T-helper 1 cell (primary cell): ENCODE measurements at places on chromosomes 1 and 21.
A peak's percentile ranks its signal among the peaks of the same experiment; 100 is the strongest.

DNA sequence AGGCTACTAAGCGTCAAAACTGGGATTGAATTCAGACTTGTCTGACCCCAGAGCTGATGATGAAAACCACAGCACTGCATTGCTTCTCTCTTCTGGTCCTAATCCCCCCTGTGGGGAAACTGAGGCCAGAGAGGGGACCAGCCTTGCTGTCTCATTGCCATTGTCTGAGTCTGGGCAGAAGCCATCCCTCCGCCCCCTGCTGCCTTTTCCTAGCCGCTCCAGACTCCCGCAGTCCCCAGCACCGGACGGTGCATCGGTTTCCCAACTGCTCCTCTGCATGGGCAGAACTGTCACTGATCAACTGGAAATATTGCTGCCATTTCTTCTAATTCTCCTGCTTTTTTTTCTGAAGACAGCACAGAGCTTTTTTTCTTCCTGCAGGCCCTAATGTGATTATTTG lies 157.4 kb downstream of the ACTL8 start:
- DNase-seq = no peak

DNA sequence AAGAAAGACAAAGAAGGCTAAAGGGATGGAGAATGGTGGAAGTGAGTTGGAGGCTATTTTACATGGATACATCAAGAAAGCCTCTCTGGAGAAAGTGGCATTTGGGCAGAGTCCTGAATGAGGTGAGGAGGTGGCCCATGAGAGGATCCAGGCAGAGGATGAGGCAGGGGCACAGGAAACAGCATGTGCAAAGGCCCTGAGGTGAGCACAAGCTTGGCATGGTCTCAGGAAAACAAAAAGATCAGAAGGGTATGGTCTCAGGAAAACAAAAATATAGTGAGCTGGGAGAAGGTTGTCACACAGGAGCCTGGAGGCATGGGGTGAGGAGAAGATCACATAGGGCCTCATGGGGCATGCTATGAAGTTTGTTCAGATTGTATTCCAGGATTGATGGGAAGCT lies 62.1 kb upstream of the F3 start:
- no peak for DNase-seq

DNA sequence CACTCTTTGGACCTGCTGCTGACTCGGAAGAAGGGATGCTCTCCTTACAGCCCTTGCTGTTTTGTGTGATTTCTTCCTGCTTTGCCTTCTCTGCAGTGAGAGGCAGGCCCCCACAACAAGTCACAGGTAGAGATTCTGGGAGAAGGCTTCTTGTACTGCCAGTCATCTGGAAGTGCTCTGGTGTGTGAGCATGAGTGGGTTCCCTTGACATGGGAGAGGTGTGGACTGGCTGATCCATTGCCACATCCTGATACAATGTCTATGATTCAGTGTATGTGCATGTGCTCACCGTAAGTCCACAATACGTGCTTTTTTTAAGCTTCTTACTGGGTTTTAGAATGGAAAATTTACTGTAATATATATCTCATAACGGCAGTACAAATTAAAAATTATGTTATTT lies 46.0 kb upstream of the PLA2G4A start:
- no peak for DNase-seq

GRCh38 chr1:56590520-56591011 lies 11.2 kb upstream of the PLPP3 start:
- no peak for DNase-seq

DNA sequence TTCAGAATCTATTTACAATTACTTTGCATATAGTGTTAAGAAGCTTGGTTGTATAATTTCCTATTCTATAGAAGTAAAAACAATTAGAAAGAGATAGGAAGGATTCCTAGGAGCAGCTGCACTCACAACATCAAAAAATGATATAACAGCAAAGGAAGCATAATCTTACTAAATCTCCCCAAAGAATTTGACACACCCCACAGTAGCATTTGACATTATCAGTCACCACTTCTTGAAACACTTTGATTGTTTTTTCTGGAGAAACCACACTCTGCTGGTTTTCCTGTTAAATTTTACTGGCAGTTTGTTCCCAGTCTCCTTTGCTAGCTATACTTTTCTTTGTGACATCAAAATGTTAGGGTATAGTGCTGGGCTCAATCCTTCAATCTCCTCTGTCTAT lies 100.8 kb upstream of the KIAA1614 start:
- no peak for DNase-seq

DNA sequence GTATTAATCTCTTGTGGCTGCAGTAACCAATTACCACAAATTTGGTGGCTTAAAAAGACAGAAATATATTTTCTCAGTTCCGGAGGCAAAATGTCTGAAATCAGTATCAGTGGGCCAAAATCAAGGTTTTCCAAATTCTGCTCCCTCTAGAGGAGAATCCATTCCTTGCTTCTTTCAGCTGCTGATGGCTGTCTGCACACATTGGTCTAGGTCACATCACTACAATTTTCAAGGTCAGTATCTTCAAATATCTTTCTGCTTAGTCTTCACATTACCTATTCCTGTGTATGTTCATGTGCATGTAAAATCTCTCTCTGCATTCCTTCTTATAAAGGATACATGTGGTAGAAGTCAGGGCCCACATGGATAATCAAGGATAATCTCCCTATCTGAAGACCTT lies 999.4 kb downstream of the KCNT2 start:
- DNase-seq = no peak

DNA sequence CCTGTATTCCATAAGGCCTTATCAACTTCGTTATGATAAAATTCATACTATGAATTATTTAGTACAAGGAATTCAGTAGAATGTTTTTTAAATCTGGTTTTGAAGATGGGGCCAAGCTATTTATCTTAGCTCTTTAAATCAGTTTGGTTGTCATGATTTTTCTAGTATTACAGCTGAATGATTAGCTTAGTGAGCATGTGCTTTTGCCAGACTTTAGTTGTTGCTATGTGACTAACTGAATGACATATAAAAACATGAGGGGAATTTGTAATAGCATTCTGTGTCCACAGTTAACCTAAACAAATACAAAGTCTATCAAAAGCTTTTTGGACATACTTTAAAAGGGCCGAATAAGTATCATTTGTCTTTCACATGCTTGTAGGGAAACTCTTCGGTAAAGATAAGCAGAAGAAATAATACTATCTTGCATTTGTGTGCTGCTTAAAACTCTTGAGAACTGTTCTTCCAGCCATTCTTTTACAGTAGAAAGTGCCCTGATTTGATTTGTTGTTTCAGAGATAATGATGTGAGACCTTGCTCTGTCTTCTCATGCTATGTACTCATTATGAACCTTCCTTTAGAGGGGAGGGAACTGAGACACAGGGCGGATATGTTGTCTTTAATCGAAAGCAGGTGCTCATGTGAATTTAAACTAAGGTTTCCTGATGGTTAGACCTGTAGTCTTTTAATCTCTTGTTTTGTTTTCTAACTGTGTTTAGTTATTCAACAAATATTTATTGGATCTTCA lies 18.8 kb downstream of the NEK7 start:
- DNase-seq = no peak

DNA sequence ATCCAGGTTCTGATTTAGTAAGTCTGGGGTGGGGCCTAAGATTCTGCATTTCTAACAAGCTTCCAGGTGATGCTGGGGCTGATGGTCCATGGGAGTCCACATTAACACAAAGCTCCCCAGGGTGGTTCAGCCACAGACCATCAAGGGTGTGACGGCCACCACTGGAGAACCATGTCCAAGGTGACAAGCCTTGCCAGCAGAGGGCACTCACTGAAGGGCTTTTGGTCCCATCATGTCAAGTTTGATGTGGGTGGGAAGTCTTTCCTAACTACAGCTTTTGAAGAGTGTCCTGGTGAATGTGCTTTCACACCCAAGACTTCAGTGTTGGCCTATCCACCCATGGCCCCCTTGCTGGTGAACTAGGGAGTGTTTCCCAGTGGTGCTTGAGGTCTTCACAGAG lies 67.1 kb downstream of the UBE2T start:
- DNase-seq = peak; percentile 23

GRCh38 chr1:155301342-155301841 lies at the start of gene PKLR:
PKLR (minus strand) TSS chr1:155301438; CDS start chr1:155301395, 43 bp downstream.
- DNase-seq = no peak

DNA sequence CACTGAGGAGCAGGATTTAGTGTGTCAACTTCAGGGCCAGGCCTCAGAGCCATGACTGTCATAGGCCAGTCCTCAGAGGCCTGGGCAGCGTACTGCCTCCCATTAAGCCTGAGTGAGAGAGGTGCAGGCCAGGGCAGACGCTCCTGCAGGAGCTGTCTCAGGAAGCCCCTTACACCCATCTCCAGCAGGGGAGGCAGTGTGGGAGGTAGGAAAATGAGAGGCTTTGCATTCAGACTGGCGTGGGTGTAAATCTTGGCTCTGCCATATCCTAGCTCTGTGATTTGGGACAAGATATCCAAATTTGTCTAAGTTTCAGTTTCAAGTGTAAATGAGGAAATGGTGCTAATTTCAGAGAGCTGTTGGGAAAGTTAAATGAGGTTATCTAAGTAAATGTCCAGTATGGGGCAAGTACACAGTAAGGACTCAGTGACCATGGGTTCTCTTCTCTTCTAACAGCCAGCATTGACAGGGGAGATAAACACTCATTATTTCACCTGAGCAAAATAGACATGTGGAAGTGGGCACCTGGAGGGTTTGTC lies 184.1 kb downstream of the ZSCAN20 start:
- no peak for DNase-seq

- no peak for DNase-seq
Observed at GRCh38 chr1:118154220-118154619, 30.8 kb downstream of the SPAG17 start.

- DNase-seq = peak; percentile 17
Observed at GRCh38 chr1:48202030-48202752, 20.3 kb upstream of the SLC5A9 start.

GRCh38 chr21:38985568-38986378 lies 180.0 kb downstream of the ETS2 start:
- no peak for DNase-seq

- DNase-seq = peak; percentile 33
Observed at GRCh38 chr21:34807881-34808568, 139.2 kb downstream of the CLIC6 start.

- DNase-seq = no peak
Observed at GRCh38 chr1:243507672-243508302, 251.9 kb downstream of the SDCCAG8 start.

DNA sequence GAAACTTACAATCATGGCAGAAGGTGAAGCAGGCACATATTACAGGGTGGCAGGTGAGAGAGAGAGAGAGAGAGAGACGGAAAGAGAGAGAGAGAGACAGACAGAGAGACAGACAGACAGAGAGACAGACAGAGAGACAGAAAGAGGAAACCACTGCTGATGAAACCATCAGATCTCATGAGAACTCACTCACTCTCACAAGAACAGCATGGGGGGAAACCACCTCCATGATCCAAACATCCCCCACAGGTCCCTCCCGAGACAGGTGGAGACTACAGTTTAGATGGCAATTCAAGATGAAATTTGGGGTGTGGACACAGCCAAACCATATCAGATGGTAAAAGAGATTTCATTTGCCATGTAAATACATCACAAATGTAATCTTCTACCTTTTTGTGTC lies 708.1 kb downstream of the MRPL39 start:
- DNase-seq = no peak

- no peak for DNase-seq
Observed at GRCh38 chr1:38213646-38214434, 167.2 kb upstream of the POU3F1 start.

- no peak for DNase-seq
Observed at GRCh38 chr1:155191904-155192303, 15.8 kb downstream of the THBS3 start.

DNA sequence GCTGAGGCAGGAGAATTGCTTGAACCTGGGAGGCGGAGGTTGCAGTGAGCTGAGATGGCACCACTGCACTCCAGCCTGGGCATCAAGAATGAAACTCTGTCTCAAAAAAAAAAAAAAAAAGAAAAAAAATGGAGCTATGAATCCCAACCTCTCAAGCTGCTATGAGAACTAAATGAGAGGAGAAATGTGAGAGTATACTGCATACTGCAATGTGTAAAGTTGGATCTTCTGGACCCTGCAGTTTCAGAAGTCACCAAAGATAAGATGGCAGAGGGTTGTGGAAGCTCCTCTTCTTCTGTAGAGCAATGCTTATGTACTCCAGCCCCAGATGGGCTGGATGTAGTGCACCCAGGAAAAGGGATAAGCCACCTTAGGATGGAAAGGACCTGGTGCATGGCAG lies 55.6 kb downstream of the PLXNA2 start:
- DNase-seq = no peak
